ENCODE measurements at places on chromosomes 4 and X.

DNA sequence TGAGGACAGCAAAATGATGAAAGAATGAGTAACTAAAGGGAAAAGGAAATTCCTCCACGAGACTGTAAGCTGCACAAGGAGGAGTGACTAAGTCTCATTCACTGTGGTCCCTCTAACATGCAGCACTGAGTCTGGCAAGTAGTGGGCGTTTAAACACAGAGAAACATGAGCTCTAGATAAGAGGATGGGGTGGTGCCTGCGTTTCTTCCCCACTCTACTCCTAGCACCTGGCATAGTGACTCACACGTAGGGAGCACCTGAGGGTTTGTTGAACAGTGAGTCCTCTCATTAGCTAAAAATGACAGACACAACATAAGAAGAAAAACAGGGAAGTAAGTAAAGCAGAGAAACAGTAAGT lies 105.8 kb upstream of the CBR4 start:
- DNase-seq, result no peak

DNA sequence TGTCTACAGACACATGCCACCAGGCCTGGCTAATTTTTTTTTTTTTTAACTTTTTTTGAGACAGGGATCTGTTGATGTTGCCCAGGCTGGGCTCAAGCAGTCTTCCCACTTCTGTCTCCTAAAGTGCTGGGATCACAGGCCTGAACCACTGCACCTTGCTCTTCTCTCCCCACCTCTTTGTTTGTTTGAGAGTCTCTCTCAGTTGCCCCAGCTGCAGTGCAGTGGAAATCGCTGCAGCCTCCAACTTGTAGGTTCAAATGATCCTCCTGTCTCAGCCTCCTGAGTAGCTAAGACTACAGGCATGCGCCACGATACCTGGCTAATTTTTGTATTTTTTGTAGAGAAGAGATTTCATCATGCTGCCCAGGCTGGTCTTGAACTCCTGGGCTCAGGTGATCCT lies 115.6 kb downstream of the LARP7 start:
- DNase-seq, result no peak

DNA sequence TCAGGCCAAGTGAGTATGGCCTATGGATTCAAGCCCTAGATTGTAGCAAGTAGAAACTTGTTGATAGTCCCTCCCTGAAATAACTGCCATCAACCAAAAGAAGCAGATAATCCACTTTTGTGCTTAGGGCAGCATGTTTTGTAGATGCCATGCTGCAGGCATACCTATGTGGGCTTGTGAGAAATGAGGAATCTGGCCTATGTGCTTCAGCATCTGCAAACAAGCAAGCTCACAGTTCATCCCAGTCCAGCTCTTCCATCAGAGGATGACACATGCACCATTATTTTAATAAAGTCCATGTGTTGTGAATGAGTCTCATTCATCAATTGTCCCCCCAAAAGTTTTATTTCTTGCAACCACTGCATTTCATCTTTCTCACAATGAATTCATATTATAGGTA lies 421.9 kb upstream of the DIPK2B start:
- DNase-seq, result no peak

GRCh38 chr4:26192899-26193869 lies 127.6 kb upstream of the RBPJ start:
- DNase-seq, result no peak

DNA sequence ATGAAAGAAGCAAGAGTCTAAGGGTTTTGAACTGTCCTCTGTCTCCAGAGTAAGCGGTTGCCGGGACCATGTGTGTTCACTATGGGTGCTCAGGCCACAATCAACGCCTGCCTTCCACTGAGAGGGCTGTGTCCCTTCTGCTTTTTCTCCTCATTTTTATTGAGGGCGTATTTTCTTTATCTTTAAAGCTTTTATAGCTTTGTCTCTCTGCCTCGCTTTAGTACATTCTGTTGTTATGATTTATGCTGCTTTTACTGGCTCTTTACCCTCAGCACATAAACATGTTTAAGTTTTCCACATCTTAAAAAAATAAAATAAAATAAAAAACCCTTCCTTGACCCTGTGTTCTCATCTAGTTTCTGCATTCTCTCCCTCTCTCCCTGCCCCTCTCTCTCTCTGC lies 42.4 kb upstream of the ATP6AP2 start:
- no peak for DNase-seq

GRCh38 chr4:16157609-16158503 lies 68.4 kb downstream of the TAPT1 start:
- no peak for DNase-seq

DNA sequence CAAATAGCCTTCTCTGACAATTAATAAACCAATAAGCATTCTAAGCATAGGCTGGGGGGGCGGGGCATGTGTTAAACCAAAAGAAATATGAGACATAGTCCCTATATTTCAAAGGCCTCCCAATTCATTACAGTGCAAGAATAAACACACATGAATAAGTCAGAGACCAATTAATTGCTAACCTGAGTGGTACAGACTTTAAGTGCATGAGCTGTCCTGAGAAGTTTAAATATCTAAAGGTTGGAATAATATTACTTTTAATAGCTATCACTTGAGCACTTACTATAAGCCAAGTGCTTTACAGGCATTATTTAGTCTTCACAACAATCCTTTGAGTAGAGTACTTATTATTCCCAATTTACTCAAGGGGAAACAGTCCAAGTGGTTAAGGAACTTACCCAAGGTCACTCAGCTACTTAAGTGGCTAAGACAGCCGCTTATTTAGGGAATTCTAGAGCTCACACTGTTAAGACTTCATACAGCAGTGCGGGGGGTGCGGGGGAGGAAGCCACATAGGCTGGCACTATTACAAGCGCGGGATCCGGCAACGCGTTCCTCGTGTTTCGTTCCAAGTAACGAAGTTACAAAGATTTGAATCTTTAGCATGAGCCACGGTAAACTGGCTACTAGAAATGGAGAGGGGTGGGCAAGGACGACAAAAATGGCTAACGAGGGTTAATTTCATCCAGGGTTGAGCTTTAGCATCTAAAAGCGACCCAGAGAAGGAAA lies 1.4 kb downstream of the THOC2 start:
- DNase-seq, result no peak

- DNase-seq, result no peak
Observed at GRCh38 chr4:19005211-19005610, 983.7 kb upstream of the LCORL start.

DNA sequence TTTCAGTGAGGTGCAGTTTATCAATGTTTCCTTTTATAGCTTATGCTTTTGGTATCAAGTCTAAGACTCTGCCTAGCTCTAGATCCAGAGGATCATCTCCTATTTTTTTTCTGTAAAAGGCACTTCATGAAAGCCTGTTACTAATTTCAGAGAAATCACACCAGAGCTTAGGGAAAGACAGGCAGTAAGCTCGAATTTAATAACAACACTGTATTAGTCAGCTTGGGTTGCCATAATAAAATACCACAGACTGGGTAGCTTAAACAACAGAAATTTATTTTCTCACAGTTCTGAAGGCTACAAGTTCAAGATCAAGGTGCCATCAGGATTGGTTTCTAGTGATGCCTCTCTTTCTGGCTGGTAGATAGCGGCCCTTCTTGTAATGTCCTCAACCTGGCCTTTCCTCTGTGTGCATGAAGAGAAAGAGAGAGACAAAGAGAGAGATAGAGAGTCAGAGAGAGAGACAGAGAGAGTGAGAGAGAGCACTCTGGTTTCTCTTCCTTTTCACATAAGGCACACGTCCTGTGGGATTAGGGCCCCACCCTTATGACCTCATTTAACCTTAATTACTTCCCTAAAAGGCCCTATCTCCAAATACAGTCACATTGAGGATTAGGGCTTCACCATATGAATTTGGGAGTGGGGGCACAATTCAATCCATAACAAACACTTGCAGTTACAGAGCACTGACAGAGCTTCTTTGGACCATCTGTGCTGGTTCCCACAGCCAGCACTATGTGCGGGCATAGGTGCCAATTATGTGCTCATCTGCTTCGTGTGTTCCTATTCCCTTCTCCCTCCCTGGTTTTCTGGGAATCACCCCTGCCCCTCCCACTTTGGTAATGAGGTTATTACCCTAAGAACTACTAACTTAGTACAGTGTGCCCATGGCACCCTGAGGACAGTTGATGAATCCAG lies 114.8 kb upstream of the MED14 start:
- DNase-seq, result no peak

- DNase-seq, result no peak
Observed at GRCh38 chr4:122777846-122778673, 45.6 kb downstream of the BBS12 start.

- DNase-seq, result no peak
Observed at GRCh38 chrX:154059231-154059630, 38.3 kb downstream of the MECP2 start.

DNA sequence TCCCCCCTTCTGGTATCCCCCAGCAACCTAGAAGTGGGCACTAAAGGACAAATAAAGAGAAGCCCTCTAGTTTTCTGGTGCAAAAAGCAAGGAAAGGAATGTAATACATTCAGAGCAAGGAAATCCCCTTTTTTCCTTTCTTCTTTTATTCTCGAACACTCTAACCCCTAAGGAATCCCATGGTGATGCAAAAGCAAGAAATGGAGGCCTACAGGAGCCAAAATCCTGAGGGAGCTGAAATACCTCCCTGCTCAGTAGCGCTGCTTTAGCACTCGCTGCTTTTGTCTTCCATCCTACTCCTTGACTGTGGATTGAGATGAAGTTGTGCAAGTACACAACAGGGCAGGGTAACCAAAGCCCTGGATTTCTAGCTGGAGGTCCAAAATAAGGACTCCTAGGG lies 251.0 kb downstream of the PRDM5 start:
- DNase-seq, result no peak

GRCh38 chr4:172147687-172148086 lies 334.5 kb downstream of the GALNTL6 start:
- no peak for DNase-seq

- no peak for DNase-seq
Observed at GRCh38 chr4:155608225-155608885, 58.3 kb upstream of the GUCY1A1 start.

DNA sequence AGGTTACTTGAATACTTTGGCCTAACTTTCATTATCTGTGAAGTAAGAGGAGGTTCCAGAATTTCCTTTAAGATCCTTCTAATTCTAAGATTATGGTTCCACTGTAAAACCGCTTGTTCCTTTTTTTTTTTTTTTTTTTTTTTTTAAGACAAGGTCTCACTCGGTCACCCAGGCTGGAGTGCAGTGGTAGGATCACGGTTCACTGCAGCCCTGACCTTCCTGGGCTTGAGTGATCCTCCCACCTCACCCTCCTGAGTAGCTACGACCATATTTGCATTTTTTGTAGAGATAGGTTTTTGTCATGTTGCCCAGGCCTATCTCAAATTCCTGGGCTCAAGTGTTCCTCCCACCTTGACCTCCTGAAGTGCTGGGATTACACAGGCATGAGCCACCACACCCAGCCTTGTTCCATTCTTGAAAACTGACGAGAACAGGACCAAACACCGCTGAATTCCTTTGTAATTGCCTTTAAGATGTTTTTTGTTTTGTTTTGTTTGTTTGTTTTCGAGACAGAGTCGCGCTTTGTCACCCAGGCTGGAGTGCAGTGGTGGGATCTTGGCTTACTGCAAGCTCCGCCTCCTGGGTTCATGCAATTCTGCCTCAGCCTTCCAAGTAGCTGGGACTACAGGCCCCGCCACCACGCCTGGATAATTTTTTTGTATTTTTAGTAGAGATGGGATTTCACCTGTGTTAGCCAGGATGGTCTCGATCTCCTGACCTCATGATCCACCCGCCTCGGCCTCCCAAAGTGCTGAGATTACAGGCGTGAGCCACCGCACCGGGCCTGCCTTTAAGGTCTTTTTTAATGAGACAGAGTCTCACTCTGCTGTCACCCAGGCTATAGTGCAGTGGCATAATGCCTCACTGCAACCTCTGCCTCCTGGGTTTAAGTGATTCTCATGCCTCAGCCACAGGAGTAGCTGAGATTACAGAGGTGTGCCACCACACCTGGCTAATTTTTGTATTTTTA lies 6.8 kb downstream of the PDS5A start:
- no peak for DNase-seq

DNA sequence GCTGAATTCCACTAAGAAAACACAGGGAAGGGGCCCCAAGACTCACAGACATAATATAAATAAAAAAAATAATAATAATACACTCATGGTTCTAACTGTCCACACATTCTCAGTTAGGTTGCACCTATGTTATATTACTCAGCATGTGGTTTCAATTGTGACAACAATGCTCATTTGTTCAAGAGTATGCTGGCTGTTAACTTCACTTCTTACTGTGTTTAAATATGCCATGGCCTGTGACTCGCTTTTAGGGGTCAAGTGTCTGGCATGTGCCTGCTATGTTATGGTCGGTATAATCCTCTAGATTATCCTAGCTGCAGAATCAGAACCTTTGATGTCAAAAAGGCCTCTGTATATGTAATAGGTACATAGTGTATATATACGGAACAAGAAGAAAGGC lies 324.8 kb upstream of the INTU start:
- no peak for DNase-seq

GRCh38 chr4:130486841-130487240 lies 1390.9 kb downstream of the C4orf33 start:
- DNase-seq, result no peak

DNA sequence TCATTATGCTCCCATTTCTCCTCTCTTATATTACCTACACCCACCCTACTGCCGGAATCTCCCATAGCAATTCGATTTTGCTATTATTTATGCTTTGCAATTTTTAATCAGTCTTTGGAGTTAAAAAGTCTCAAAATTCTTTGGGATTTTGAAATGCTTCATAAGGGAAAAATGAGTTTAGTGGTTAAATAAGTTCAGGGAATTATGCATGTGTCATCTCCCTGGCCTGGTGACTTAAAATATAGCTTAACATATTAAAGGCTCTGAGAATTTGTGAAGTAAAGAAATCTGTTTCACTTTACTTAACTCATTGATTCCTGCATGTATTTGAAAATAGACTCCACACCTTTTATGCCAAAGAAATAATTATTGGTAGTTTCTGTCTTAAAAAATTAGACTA lies 185.1 kb upstream of the DIPK2B start:
- DNase-seq, result no peak

DNA sequence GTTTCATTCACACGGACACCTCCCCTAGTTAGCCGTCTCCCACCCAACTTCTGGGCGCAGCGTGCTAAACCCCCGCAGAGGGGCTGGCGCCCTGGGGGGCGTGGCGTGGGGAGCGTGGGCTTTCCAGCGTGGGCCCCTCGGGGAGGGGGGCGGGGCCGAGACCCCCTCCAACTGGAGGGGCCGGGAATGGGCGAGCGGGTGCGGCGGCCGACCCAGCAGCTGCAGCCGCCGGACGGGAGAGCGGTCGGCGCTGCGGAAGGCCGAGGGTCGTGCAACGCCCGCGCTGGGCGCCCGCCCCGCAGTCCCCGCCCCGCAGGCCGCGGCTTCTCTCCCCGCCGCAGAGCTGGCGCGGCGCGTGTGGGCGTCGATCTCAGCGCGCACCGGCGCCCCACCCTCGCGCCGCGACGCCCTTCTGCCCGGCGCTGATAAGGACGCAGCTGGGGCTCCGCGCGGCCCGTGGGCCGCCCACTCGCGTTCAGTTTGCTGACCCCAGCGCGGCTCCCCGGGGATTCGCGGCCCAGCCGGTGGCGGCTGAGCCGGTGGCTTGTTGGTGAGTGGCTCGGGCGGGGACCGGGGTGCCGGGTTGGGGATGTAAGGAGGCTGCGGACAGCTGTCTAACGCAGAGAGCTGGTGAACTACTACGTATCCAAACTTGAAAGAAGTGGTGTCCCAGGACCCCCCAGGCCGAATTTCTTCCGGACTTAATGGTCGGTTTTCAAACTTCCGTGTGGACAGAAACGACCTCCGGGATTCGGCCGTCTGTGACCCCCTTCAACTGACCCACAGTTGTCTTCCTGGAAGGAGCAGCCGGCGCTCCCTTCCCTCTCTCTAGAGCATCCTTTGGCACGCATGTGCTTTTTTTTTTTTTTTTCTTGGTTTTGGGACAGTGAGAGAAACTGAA lies 1.5 kb downstream of the FHDC1 start:
- DNase-seq, result no peak

All from activated effector memory CD4-positive, alpha-beta T cell treated with Interleukin-2 at 50 U/mL for 16 hours (primary cell).